ENCODE measurements at places on chromosomes 6 and 20.

DNA sequence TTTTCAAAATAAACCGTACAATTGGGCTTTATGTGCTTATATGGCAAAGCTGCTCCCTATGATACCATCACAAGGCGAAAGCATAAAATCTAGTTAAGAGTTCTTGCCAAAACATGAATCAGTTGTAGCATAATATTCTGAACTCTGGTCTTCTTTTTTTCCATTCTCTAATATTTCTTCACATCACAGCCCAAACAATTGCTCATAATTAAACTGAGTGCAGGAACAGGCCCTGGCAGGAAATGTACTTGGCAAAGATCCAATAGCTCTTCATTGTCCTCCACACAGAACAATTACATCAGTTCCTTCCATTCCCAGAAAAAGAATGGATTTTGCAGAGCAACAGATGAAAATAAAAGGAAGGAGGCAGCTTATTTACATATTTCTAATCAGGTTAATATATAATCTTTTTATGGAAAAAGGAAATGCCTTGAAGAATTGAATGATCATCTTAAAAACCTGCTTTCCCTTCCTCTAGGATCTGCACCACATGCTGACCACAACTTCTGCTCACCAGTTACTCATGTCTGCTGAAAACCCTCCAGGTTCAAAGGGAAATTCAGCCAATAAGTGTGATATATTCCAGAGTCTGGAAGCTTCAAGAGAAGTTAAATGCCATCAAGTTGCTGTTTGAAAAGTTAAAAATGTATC lies 123.3 kb upstream of the COL21A1 start:
- no peak for DNase-seq

- no peak for DNase-seq
Measured at GRCh38 chr6:90444160-90444714, 142.6 kb downstream of the MAP3K7 start.

DNA sequence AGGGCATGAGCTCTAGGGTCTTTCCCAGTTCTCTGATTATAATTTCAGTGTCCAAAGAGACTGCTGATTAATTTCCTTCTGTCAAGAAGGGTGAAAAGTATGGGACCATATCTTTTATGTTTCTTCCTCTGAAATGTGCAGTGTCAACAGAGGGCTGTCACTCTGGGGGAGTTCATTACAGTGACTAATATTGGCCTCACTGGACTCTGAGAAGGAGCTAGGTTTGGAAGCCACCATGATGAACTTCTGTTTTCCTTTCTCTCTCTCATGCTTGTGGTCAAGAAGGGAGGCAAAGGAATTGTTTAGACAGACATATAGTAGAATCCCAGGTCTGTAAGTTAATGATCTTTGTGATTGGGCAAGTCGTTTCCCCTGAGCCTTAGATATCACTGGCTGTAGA lies 41.8 kb upstream of the BMP6 start:
- no peak for DNase-seq

GRCh38 chr20:57811374-57812020 lies 101.7 kb upstream of the PMEPA1 start:
- no peak for DNase-seq

DNA sequence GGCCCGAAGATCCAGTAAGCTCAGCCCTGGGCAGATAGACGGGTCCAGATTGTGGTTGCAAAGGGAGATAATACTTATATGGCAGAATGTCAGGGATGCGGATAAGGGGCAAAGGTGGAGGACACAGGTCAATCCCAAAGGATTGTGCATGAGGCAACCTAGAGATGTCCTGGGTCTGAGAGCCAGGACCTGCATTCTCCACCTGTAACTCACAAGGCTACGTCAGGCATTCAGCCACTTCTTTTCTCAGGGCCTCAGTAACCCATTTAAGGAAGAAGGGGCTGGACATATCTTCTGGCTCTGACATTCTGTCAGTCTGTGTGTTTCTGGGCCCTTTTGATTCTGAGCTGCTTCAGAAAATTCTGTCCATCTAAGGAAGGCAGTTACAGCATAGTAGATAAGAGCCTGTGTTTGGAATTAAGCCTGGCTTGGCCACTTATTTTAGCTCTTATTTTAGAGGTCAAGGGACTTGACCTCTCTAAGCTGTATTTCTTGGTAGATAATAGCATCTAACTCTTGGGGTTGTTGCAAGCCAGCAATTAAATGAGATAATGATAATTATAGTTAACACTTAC lies 40.2 kb downstream of the CNBD2 start:
- DNase-seq, result no peak

Data from stimulated activated CD8-positive, alpha-beta memory T cell treated with anti-CD3 and anti-CD28 coated beads, Interleukin-15, amount 100 ng/mL, for 4 hours (primary cell).